Activated effector memory CD4-positive, alpha-beta T cell treated with Interleukin-2 at 50 U/mL for 16 hours (primary cell): ENCODE measurements at places on chromosomes 3 and 15.

GRCh38 chr15:69060744-69061143 lies 46.2 kb downstream of the NOX5 start:
- peak; percentile 9 for DNase-seq

- no peak for DNase-seq
Observed at GRCh38 chr15:67174864-67175573, 79.4 kb downstream of the AAGAB start.

- DNase-seq, result no peak
Observed at GRCh38 chr3:3015185-3016089, 94.7 kb downstream of the IL5RA start.

DNA sequence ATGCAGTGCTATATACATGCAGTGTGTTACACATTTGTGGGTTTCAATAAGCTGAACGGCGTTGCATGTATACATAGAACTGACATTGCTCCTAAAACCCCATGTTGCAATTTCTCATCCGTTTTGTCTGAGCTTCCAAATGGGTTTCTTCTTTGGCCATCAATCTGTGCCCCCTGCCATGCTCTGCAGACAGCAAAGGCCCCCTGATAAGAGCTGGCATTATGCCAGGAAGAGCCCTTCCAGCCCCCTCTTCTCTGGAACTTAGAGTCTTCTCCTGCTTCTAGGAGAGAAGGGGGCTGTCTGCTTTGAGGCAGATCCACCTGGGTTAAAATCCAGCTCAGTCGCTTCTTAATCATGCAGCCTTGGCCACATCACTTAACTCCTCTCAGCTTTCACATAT lies 254.0 kb downstream of the SLCO3A1 start:
- DNase-seq, result no peak
